ENCODE measurements at places on chromosomes 6 and 20.
A peak's percentile ranks its signal among the peaks of the same experiment; 100 is the strongest.

GRCh38 chr20:62410746-62411478 is 3.8 kb upstream of the CABLES2 start:
- no peak for DNase-seq

DNA sequence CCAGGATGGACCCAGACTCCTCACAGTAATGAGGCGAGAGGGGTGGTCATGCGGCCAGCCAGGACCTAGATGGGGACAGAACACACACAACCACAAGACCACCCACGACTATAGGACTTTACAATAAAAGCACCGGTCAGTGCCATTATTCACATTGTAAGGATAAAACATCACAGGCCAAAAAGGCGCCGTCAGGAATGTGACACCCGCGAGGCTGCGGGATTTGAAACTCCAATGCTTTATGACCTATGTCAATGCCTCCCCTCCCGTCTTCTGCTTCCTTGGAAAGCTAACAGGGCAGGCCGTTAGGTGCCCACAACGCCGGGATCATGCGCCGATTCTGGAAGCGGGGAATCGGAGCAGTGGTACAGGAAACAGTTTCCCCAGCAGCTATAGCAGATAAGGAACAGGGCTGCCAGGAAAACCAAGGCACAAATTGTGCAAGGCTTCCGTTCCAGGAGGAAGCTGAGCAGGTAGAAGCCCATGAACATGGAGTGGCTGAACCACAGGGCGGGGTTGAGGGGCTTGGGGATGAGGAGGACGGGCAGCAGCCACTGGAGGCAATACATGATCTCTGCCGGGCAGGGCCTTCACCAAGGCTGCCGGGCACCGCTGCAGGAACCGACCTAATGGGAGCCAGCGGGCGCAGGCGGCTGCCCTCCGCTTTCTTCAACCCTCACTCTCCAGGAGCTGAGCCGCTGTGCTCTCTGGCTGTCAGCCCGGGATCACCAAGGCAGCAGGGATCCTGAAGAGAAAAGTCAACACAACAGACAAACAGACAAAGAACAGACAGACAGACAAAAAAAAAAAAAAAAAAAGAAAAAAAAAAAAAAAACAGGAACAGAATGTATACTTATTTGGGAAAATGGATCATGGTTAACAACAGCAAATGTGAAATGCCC is 2.2 kb upstream of the NNAT start:
- DNase-seq: no peak

GRCh38 chr20:22686097-22686496 is 101.7 kb upstream of the FOXA2 start:
- peak; percentile 72 for DNase-seq

DNA sequence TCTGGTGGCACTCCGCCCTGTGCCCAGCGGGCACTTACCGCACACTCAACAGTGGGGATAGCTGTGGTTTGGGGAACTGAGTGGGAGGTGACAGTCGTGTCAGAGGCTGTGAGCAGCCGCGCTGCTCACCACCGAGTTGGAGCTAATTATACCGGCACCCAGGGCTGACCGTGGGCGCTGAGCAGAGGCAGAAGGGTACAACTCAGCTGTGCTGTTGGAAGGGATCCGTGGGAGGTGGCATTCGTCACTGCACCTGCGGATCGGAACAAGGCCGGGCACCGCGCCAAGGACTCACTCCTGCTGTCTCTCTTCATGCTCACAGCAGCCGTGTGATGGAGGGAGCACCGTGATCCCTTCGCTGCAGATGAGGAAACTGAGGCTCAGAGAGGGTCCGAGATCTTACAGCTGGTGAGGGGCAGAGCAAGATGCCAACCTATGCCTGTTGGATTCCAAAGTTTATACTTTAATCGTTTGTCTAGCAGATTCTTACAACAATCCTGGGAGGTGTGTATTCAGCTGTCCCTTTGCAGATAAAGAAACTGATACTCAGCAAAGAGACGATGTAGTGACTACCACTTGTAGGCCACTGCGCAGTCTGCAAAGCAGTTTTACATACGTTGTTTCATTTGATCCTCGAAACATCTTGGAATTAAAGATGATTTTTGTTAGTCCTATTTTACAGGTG is 713 bp upstream of the ELMO2 start:
- peak; percentile 6 for DNase-seq

GRCh38 chr20:22723659-22724058 is 139.3 kb upstream of the FOXA2 start:
- DNase-seq: peak; percentile 58

GRCh38 chr6:153787341-153787606 is 251.8 kb upstream of the OPRM1 start:
- DNase-seq: no peak

DNA sequence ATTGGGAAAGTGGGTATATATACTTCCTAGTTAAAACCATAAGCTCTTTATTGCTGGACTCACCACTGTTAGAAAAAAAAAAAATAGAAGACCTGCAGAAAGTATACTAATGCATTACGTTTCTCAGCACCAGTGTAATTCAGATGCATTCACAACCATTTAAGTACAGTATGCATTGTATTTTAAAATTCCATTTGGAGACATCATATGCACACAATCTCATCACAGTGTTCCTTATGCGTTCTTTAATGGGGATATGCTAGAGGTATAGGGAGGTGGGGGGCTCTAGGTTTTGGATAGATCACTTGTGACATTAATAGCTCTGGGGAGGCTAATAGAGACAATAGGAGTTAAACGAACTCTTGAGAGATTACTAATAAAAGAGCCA is 9.4 kb downstream of the TFAP2A start:
- DNase-seq: no peak

DNA sequence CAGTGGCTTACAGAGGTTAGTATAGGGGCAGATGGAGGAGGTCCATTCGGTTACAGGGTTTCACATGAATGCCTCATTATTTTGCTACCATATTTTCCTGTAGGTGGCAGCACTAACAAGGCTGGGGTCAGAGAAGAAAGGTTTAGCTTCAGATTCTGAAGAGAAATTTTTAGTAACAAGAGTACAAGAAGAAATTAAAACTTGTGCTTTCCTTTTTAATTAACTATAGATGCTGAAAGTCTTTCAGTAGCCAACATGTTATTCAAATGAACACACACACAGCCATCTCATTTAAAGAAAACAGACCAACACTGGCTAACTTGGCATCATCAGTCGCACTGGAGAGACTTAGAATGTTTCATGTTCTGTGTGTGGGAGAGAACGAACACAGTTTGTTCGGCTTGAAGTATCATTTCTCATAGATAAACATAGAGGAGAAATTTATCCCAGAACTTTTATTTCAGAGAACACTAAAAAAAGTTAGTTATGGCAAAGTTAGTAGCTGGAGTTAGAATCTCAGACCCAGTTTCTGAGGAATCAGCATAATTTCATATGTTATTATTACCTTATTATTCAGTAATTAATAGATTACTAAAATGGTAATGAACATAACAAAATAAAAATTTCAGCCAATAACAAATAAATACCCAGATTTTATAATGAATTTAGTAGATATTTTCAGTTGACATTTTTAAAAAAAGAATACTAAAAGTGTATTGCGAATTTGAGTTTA is 314.0 kb upstream of the RSPO3 start:
- peak; percentile 61 for DNase-seq

GRCh38 chr6:119444642-119445557 is 95.3 kb upstream of the MAN1A1 start:
- DNase-seq: peak; percentile 12

- DNase-seq: no peak
Measured at GRCh38 chr20:1299522-1299921, 29.4 kb downstream of the SDCBP2 start.

DNA sequence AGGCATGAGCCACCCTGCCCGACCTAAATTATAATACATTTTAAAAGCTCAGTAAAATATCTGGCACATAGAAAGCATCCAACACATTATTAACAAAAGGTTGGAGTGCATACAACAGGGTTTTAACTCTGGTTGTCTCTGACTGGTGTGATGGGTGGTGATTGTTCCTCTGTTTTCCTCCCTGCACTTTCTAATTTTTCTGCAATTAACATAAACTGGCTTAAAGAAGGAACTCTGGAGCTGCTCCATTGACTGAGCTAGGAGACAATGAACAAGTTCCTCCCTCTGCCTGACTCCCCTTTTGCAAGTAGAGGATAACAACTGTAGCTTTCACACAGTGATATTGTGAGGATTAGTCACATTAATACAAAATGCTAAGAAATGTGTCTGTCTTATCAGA is 48.5 kb upstream of the SIRPG start:
- DNase-seq: no peak

DNA sequence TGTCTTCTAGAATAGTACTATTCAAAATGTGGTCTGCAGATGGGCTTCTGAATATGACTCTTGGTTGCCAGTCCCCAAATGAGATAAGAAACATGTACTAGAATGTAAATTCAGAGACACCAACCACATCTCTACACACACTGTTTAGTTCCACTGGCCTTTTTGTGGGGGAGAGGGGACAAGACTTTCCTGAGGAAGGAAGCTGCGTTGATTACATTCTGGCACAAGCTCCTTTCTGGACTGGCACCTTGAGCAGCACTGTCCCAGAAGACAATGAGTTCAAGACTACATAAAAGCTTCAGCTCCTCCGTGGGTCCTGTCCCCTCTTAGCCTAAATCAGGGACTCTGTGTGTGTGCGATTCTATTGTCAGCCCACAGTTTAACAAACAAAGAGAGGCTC is 6.9 kb upstream of the IYD start:
- DNase-seq: no peak

DNA sequence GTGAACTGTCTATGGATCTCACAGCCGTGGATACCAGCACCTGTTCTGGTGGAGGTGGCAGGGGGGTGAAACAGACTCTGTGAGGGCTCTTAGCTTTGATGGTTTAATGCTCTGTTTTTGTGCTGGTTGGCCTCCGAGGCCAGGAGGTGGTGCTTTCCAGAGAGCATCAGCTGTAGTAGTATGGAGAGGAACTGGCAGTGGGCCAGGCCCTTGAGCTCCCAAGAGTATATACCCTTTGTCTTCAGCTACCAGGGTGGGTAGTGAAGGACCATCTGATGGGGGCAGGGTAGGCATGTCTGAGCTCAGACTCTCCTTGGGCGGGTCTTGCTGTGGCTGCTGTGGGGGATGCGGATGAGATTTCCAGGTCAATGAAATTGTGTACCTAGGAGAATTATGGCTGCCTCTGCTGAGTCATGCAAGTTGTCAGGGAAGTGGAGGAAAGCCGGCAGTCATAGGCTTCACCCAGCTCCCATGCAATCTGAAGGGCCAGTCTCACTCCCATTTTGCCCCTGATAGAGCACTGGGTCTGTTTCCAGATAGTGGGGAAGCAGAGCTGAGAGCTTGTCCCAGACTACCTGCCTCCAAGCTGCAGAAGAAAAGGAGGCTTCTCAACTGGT is 102.7 kb upstream of the AHI1 start:
- no peak for DNase-seq

DNA sequence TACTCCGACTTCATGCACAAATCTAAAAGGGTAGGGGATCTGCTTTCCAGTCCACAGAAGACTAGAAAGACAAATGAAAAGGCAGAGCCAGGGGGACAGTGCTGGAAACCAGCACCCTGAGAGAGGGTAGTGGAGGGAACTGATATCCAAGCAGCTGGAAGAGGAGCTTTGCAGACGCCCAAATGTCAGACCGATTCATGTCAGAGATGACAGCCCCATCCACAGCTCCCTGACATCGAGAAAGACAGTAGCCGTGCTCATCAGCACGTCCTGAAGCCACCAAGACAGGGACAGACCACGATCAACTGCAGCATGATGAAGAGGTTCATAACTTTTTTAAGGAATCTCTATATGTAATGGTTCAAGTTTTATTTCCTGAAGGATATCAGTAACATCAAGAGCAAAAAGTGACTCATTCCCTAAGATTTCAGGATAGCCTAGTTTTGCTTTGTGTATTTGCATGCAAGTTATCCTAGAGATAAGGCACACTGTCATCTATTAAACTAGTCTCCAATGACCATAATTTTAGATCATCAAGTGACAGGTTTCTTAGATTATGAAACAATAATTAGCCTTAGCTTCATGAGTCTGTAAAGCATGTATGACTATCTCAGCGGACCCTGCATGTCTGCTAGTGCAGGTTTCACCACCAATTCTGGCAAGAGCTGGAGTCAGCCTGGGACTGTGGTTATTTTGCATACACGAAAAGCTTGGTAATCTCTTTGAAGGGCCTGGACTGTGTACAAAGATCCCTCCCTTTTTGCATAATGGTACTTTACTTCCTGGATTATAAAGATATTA is 43.0 kb downstream of the PRDM1 start:
- DNase-seq: peak; percentile 93

DNA sequence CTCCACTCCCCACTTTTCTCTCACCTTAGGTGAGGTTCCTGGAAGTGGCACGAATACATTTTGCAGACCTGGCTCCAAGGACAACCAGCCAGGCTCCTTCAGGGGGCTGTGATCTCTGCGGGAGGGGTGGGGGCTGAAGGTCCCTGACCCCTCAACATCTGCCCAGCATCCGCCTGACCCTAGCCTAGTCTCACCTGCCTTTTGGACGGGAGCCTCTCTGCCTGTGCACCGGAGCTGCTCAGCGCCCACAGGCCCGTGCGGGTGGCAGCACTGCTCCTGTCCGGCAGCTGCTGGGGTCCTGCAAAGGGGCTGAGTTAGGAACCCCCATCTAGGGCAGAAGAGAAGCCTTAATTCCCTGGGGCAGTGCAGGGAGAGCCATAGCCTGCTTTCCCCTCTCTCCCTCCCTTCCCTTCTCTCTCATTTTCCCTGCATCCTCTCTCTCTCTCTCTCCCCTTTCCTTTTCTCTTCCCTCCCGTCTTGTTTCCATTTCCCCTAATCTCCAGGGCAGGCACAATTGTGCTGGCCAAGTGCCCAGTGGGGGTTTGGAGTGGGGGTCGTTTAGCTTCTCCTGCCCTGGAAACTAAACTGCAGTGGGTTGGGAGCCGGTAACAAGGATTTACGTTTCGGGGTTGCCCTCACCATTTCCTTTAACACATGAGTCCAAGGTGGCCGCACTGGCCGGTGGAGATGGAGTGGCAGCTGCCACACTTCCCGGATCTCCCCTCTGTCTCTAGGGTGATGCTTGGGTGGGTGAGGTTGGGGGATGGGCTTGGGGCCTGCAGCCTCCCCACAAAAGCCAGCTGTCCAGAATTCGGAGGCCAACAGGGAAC is 54.1 kb downstream of the CTCFL start:
- DNase-seq: no peak

DNA sequence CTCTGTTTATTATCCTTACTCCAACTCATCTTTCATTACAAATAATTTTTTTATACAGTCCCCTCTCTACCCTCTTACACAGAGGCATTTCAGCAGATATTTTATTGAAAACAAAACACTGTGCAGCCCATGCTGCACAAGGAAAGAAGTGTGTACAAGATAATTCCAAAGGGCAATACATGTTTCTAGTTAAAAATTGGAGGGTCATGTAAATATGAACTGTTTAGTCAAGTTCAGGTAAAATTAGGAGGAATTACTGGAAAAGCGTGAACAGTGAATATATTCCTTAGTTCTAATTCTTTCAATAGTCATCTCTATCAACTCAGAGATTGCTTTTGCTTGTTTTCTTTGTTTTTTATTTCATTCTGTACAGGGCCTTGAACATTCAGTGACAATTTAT is 27.9 kb upstream of the TSPYL1 start:
- DNase-seq: no peak

DNA sequence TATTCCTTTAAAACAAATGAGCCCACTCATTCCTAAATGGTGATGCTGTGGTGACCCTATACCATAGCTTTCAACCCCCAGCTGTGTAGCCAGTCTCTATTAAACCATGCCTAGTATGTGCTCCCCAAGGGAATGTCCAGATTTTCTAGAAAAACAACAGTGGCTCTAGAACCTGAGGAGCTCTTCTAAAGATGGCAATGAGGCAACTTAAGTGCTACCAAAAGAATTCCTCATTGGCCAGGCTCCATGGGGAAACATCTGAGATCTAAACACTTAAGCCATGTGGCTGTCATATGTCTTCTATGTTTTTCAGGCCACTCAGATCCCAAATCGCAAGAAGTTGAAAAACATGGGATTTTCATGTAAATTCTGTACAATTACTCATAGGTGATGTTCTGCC is 191.0 kb downstream of the TPBG start:
- DNase-seq: peak; percentile 26

Measured in fibroblast of skin of right biceps (primary cell).